ENCODE measurements at places on chromosomes 7 and 10.

DNA sequence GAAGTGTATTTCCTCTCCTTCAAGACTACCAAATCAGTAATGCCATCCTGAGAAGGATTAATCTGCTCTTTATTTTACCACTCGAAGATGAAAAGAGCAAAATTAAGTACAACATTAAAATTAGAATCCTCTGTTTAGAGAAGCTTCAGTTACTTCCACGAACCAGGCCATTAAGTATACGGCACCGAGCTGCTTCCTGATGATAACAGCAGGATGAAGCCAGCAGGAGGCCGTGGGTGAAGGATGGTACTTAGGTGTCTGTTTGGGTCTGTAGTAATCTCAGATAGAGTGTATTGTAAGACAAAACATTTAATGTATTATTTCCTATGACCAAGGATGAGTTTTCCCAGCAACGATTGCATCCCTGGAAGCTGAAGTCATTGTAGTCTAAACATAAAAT lies 362.8 kb downstream of the SFMBT2 start:
- DNase-seq = no peak

GRCh38 chr7:26180792-26181198 lies 19.8 kb downstream of the HNRNPA2B1 start:
- DNase-seq = peak; percentile 16

GRCh38 chr7:55212176-55212575 lies 153.0 kb upstream of the LANCL2 start:
- DNase-seq = no peak

DNA sequence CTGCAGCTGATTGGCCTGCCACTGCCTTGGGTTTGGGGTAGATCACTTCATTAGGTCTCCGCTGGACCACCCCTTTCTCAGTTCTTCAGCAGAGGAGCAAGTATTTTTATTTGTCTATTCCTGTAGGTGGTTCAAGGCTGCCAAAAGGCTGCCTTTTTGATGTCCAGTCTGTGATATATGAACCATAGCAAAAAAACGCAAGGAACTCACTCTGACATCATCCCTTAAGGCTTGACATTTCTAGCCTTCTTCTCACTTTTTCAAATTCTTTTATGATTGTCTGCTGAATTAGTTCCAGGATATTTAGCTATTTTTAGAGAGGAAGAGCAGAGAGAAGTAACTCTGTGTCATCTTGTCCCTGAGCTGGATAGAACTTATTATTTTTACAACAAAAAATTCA lies 269.2 kb downstream of the BAMBI start:
- no peak for DNase-seq

- no peak for DNase-seq
Measured at GRCh38 chr10:121788115-121788514, 139.7 kb downstream of the ATE1 start.

DNA sequence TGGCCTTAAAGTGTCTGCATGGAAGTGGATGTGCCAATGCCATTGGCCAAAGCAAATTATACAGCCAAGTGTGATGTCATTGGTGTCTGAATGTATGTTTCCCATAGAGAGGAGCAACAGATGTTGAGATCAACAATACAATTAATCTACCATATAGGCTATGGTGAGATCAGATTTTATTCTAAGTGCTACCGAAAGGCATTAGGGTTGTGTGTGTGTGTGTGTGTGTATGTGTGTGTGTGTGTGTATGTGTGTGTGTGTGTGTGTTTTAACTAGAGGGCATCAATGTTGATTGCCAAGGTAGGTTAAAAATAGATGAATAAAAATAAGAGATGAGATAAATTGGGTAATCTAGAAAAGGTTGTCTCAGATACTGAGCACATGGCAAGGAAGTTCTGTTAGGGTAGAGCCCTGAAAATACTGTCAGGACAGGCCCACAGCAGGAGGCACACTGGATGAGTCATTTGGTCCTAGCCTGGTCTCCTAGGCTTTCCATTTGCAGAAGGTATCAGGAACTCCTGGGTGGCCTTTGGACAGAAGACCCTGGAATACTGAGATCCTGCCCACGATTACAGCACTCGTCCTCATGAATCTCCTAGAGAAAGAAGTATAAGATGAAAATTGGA lies 446.0 kb upstream of the PODXL start:
- DNase-seq = peak; percentile 39

GRCh38 chr10:99529591-99530107 lies 3.1 kb upstream of the NKX2-3 start:
- DNase-seq = no peak

GRCh38 chr7:112115880-112116279 lies 90.3 kb downstream of the DOCK4 start:
- no peak for DNase-seq

DNA sequence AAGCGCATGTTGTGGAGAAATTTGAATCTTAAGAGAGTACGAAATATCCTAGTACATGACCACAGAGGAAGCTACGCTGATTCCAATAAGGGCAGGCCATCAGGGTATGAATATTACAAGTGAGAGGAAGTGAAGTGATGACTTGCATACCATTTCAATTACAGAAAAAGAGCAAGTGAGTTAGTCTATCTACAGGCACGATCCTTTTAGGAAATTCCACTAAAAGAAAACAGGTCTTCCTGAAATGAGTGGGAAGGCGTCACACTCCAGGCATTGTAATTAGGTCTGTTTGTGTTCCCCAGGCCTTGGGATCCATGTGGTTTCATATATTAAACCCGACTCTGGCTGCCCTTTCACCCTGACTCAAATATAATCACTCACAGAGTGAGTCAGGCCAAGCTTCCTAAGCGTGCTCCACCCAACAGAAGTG lies 152.5 kb downstream of the SEMA3A start:
- peak; percentile 93 for DNase-seq

DNA sequence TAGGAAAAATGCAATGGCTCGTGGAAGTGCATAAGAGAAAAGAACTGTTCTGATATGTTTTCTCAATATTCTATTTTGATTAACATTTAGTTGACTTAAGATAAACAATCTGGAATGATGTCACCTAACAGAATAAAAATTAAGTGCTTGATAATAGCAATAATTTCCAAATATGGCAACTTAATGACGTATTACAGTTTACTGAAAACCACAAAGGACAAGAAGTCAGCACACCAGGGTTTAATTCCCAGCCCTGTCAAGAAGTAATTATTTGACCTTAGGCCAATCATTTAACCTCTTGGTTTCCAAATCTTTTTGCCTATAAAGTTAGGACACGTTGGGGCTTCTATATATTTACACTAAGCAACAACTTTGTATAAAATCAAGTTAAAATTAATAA lies 95.7 kb downstream of the CABCOCO1 start:
- no peak for DNase-seq

DNA sequence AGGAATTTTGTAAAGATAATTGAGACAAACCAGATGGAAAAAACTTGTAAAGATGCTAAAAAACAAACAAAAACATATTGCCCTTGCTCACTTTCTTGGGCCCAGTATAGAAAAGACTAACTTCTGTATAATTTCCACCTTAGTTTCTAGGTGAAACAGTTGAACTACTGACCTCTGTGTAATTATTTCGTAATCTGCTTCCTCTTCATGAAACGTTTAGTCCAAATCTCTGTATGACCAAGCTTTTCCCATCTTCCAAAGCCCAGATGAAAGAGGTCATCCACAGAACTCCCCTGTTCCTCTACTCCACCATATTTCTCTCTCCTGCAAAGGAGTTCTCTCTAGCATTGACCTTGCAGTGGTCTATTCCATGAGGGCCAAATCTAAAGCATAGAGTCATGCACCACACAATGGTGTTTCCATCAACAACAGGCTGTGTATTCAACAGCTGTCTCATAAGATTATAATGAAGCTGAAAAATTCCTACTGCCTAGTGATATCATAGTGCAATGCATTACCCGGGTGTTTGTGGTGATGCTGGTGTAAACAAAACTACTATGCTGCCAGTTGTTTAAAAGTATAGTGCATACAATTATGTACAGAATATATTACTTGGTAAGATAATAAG lies 647.6 kb downstream of the TNS3 start:
- no peak for DNase-seq

GRCh38 chr10:33211106-33211878 lies 123.2 kb downstream of the NRP1 start:
- DNase-seq = peak; percentile 37

- no peak for DNase-seq
Measured at GRCh38 chr10:68752711-68753350, 31.8 kb downstream of the CCAR1 start.

DNA sequence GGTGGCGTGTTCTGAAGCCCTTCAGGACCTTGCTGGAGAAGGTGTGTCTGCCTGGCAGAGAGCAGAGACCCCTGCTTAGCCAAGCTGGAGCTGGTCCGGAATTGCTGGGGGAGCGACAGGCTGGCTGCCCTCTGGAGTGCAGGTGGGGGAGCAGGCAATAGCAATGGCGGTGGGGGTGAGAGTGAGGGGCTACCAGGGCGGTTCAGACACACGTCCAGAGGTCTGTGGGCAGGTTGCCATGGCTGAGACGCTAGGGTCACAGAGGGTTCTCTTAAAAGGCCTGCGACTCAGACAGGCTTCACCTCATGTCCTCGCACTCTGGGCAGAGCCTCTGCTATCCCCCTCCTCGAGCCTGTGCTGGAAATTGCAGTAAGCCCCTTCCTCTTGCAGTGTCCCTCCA lies 329.0 kb upstream of the C7orf33 start:
- DNase-seq = no peak

DNA sequence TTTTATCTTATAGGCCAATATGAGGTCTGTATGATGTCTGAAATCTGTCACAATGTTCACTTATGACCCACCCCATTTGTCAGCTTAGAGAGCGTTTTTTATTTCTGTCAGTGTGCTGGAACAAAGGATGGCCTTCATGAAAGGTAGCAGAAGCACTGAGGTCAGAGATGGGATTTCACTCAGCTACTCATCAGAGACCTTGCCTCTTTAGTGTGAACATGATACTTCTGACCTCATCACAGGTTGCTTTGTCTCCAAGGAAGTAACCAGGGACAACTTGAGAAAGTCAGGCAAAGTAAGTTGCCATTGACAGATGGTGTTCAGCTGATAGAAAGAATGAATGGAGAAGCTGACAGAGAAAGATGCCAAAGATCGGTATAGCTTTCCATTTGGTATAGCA lies 16.3 kb downstream of the YAE1 start:
- no peak for DNase-seq

DNA sequence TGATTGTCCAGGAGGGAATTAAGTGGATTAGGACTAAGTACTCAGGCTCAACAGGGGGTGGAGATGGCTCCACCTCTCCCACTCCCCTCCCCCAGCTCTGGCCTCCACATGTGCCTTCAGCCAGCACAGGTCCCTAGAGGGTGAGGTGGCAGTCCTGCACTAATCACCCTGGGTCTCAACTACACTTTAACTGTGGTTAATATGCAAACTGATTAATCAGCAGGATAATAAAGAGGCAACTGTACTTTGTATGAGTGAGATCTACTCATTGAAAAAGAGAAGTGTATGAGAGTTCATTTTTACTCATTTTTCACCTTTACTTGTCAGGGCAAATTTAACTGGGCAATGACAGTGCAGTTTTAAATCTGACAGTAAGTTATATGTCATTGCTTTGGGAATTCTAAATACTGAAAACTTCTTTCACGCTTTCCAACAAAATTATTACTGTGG lies 223.8 kb upstream of the CCDC6 start:
- no peak for DNase-seq

GRCh38 chr7:5139998-5140397 lies 50.0 kb upstream of the WIPI2 start:
- peak; percentile 36 for DNase-seq

- DNase-seq = no peak
Measured at GRCh38 chr7:88185650-88186049, 34.2 kb downstream of the SRI start.

DNA sequence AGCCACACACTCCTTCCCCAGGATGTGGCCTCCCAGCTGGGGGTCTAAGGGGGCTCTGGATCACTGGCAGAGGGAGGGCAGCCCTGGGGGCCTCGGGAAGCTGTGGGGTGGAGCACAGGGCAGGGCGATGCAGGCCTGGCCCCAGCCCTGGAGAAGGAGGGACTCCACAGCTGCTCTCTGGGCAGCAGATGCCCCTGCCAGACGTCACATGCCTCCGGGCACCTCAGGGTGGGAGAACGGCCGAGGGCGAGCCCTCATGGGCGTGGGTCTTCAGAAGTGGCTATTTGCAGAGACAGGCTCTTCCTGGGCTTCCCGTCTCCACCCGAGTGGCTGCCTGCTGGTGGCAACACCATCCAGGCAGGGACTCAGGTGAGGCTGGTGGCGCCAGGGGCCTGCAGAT lies 16.0 kb upstream of the ADGRA1 start:
- no peak for DNase-seq

DNA sequence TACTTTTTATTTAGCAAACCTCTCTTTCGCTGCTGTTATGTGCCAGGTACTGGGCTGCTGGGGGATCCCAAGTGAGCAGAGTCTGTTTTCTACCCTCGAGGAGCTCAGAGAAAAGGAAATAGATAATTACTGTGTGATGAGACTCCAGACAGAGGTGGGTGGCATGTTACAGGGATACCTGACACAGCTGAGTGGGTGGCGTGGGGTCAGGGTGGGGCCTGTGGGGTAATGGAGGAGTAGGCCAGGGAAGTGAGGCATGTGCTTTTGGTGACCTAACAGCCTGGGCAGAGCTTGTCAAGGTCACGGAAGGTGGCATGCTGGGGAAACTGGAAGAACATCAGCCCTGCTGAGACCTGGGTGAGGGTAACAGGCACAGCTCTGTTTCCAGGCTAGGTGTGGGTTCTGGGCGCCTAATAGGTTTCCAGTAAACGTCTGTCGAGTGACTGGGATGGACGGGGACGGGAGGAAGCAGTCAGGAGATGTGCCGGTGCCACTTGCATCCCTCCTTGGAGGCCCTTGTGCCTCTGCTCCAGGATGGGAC lies 36.5 kb upstream of the MMD2 start:
- DNase-seq = no peak

DNA sequence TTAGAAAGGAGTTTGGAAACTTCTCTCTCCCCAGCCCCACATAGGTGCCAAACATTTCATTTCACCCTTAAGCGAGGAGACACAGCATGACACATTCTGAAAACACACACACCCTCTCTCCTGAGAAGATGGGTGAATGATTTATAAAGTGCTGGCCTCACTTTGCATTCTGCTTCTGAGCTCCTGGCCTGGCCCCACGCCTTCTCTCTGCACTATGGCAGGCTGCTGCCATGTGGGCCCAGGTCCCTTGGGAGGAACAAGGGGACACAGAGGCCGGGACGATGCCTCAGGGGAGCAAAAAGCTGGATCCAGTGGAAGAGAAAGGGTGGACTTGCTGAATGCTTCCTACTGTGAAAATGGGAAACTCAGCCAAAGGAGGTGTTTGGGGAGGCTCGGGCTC lies 56.0 kb downstream of the CPXM2 start:
- DNase-seq = no peak

GRCh38 chr10:44725404-44725803 lies 185.7 kb upstream of the TMEM72 start:
- no peak for DNase-seq

- no peak for DNase-seq
Measured at GRCh38 chr10:132826524-132827422, 40.8 kb upstream of the NKX6-2 start.
